ENCODE measurements at places on chromosomes 16 and 17.

GRCh38 chr16:73054813-73055482, 7.0 kb upstream of the ZFHX3 start:
- no peak for DNase-seq

DNA sequence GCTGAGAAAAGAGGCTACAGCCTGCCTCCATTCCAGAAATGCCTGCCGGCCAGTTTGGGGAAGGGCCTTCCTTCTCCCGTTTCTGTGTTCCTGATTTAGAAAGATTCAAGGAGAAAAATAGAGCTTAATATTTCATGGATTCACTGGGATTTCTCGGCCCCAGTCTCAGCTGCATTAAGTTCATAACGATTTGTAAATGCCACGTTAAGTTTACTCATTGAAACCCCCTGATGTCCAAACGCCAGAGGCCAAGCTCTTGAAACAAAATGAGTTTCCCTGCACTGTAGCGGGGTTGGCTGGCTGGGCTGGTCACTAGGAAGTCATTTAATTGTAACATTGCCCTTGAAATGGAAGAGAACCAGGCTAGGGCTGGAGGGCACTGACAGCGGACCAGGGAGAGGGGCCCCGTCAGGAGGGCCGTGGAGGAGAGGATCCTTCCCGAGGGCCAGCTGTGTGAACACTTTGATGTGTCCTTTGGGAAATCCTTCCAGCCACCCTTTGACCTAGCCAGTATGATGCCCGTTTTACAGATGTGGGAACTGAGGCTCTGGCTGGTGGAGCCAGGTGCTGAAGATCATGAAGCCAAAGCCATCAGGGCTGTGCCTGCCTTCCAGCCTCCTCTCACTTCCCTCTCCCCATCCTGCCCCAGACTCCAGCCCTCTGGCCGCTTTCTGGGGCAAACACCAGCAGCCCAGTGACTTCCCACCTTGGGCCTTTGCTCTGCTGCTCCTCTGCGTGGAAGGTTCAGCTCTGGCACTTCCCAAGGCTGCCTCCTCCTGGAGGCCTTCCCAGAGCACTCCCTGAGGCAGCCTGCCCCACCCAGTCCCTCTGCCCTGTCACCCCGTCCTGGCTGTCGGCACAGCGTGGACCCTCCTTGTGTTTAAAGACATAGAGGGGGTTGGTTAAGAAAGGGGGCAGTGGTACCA, 220.6 kb downstream of the KATNIP start:
- DNase-seq: no peak

GRCh38 chr16:22648141-22648540, 137.4 kb downstream of the NPIPB5 start:
- no peak for DNase-seq

DNA sequence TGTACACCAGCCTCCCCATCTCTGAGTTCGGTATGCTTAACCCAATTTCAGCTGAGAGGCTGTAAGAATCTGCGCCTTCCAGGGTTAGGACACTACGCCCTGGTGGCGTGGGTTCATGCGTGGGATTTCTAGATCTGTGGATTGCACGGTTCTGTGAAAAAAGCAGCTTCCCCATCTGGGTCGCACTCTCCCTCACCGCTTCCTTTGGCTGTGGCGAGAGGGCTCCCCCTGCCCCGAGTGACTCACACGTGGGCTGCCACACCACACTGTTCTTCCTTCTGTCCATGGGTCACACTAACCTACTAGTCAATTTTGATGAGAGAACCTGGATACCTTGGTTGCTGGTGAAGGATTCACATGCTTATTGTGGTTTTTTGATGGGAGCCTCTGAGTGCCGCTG, 256.0 kb upstream of the MAF start:
- no peak for DNase-seq

- DNase-seq: no peak
Measured at GRCh38 chr16:88773812-88774291, 11.2 kb downstream of the PIEZO1 start.

DNA sequence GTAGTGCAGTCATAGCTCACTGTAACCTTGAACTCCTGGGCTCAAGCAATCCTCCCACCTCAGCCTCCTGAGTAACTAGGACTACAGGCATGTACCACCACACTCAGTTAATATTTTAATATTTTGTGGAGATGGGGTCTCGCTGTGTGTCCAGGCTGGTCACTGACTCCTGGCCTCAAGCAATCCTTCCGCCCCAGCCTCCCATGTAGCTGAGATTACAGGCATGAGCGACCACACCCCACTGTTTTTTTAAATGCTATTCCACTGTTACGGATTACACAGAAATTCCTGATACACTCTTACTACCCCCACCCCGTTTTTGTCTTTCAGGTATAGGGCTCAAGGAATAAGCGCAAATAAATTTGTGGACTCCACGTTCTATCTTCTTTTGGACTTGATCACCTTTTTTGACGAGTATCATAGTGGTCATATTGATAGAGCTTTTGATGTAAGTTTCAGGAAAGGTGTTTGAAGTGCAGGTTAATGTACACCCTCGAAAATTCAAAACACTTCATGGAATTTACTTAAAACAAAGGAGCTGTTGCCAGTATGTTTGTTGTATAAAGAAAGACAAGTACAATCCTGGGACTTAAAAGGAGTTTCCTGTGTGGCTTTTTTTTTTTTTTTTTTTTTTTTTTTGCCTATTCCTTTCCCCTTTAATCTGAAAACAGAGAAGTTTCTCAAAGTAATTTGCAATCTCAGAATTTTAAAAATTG, 26.2 kb upstream of the SLC12A3 start:
- DNase-seq: no peak
